ENCODE measurements at places on chromosomes 7 and 10.

GRCh38 chr7:54546081-54546985, 4.2 kb downstream of the VSTM2A start:
- no peak for DNase-seq

DNA sequence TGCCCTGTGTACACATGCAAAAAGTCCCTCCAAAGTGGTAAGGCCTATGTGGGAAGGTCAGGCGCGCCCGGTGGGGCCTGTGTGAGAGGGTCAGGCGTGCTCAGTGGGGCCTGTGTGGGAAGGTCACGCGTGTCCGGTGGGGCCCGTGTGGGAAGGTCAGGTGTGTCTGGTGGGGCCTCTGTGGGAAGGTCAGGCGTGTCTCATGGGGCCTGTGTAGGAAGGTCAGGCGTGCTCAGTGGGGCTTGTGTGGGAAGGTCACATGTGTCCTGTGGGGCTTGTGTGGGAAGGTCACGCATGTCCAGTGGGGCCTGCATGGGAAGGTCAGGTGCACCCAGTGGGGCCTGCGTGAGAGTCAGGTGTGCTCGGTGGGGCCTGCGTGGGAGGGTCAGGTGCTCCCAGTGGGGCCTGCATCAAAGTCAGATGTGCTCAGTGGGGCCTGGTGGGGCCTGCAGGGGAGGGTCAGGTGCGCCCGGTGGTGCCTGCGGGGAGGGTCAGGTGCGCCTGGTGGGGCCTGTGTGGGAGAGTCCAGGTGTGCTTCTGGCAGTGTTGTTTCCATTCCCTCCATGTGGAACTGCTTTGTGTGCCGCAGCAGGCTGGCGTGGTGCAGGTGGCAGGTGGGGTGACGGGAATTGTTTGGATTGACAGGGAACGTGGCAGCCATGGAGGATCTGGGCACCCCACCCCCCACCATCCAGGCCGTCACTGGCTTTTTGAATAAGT, 15.4 kb downstream of the LRRC27 start:
- DNase-seq = no peak

DNA sequence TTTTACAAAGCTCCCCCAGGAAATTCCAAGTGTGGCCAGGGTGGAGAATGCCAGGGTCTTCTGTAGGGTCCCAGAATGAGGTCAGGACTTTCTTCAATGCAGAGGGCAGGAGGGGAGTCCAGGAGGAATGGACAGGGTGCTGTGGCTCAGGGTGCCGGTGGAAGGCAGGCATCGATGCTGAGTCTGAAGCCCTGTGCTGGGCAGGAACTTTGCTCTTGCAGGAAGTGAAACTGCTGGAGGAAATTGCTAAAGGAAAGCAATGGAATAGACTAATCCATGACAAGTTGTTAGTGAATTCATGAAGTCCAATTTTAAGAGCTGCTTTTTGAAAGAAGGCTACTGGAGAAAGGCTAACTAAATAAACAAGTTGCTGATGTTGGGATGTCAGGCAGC, 14.8 kb downstream of the PTPRE start:
- DNase-seq = no peak

GRCh38 chr10:119337796-119338432, 130.5 kb downstream of the GRK5 start:
- no peak for DNase-seq

- no peak for DNase-seq
These were observed 64.2 kb downstream of the HDAC9 start for GRCh38 chr7:18559756-18560155.

GRCh38 chr7:18890134-18890533, 227.3 kb downstream of the TWIST1 start:
- no peak for DNase-seq

DNA sequence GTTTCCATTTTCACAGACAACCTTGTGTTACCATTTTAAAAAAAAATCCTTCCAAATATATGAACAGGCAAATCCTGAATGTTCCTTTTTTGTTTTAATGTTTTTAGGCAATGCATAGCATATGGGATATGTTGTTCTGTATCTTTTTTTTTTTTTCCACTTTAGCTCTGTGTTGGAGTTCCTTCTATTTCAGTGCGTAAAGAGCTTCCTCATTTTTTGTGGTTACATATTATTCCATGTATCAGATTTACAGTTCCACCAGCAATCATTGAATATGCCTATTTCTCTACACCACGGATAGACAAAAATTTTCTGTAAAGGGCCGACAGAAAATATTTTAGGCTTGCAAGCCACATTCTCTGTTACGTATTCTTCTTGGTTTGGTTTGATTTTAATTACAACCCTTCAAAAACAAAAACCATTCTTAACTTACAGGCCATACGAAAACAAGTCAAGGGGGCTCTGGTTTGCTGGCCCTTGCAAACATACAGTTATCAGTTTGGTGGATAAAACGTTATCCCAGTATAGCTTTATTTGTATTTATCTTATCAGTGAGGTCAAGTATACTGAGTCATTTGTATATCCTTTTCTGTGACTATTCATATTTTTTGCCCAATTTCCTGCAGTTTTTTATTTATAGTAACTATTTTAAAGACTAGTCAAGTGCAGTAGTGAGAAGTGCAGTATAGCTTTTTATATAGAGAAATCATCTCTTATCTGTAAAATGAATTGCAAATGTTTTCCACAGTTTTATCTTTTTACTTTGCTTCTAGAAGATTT, 55.7 kb downstream of the RALA start:
- DNase-seq = no peak

DNA sequence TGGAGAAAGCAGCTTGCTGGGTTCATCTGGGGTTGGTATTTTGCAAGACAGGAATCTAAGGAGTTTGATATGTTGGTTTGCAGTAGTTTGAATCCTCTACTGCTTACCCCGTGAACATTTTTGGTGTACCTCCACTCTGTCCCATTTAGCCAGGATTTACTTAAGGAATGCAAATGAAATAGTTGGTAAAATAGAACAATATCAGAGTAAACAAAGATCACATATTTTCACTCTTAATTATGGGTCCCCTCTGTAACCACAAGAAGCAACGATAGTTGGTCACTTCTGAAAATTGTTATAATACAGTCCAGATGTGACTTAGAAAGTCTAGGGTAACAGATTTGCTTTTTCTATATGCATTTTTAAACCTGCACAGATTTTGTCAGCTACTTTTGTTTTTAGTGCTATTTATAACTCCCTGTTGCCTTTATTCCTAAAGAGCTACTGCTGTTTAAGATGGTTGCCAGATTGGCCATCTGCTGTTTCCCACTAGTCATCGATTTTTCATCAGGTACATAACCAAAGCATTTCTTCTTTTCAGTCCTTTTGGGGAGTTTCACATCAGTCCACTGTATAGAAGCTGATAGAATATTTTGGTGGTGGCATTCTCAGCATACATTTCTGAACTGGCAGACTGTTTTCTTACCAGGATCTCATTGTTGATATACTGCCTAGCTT, 37.6 kb downstream of the MAPK8 start:
- DNase-seq = no peak

- no peak for DNase-seq
These were observed 230.4 kb upstream of the BMPER start for GRCh38 chr7:33674804-33675411.

DNA sequence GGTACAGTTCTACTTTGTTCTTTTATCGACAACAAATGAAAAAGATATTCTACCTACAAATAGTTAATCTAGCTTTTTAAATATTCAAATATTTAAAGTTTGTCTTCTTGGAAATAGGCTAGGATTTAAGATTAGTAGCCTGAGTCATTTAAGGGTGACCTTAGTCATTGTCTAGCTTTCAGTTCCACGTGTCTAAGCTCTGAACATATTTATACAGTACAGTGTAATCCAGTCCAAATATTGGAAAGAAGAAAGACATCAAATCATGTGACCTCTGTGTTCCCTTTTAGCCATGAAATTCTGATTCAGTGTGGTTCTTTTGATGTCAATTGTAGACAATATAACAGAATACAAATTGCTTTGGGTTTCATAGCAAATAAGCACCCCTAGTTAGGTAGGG, 121.1 kb downstream of the MALRD1 start:
- DNase-seq = no peak

- DNase-seq = no peak
These were observed 67.5 kb upstream of the COMTD1 start for GRCh38 chr10:75303045-75303777.

GRCh38 chr10:9898633-9899395, 1118.9 kb upstream of the CELF2 start:
- DNase-seq = no peak

DNA sequence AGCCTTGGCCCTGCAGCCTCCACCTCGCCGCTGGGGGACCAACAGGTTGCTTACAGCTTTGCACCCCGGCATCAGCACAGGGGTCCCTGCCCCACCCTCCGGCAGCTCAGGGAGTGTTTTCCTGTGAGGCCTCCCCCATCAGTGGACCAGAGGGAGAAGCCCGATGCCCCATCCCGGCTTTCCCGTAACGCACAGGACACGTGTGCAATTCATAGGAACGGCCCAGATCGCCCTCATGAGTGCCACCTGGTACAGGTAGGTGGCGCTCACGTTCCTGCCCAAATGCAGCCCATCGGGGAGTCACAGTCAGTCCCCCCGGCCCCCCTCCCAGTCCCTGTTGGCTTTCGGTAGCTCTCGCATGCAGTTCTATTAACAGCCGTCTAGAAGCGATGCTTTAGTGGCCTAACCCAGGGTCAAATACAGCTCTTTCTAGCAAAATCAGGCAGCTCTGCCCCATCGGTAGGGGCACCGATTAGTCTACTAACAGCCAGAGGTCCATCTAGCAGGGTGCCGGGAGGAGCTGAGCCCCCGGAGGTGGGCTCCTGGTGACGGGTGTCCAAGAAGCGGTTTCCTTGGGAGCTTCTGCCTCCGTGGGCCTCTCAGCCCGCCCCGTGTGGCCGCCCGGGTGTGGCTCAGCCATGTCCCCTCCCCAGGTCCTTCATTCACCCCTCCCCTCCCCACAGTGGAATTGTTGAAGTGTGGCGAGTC, 48.4 kb upstream of the GTF2IRD1 start:
- no peak for DNase-seq

- DNase-seq = no peak
These were observed 1.0 kb downstream of the TNS3 start for GRCh38 chr7:47580811-47581331.

- no peak for DNase-seq
These were observed 51.7 kb upstream of the RET start for GRCh38 chr10:43024942-43025700.

DNA sequence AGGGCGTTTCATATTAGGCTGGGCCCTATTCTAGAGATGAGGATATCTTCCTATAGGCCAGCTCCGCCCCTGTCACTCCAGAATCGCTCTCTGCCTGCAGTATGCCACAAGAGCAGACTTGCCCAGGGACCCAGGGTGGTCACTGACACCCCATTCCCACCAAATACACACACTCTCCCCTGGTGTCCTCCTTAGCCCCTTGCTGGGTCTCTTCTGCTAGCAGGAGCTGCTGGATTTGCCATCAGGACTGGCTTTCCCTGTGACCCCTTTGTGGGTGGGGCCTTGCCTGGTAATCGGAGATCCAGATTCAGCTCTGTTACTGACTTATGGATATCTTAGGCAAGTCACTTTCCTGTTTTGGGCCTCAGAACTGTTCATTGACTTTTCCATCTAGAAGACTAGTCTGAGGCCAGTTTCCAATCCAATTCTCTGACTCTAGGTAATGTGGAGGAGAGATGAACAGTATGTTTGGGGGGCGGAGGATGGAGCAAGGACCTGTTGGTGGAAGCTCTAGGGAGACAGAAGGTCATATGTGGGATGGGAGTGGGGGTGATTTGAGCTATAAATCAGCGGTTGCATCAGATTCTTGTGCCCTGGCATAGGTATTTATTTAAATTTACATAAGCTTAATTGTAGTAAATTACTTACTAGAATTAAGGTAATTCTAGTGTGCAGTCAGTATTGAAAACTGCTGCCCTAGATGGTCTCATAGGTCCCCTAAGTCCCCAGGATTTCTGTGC, 1.6 kb downstream of the TSPAN15 start:
- no peak for DNase-seq

GRCh38 chr7:5237286-5237685, 45.5 kb upstream of the SLC29A4 start:
- DNase-seq = peak; percentile 74

DNA sequence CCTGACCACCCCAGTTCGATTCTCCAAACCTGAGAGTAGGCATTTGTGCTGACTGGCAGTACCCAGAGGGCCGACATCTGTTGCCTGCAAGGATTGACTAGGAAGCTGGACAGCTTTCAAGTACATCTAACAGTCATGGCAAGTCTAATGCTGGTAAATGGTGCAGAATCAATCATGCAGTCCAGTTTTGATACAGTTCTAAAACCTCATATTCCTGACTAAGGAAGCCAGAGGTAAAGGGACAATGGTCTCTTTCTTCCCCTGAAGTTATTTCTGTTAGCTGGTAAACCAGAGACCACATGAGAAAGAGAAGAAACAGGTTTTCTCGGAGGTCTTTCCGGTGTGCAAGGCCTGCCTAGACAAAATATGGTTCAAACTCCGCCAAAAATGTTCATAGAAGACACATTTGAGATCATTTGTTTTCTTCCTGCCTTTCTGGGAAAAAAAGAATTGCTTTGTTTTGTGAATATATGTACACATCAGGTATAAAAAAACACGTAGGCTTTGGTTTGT, 97.1 kb downstream of the WDR37 start:
- no peak for DNase-seq

DNA sequence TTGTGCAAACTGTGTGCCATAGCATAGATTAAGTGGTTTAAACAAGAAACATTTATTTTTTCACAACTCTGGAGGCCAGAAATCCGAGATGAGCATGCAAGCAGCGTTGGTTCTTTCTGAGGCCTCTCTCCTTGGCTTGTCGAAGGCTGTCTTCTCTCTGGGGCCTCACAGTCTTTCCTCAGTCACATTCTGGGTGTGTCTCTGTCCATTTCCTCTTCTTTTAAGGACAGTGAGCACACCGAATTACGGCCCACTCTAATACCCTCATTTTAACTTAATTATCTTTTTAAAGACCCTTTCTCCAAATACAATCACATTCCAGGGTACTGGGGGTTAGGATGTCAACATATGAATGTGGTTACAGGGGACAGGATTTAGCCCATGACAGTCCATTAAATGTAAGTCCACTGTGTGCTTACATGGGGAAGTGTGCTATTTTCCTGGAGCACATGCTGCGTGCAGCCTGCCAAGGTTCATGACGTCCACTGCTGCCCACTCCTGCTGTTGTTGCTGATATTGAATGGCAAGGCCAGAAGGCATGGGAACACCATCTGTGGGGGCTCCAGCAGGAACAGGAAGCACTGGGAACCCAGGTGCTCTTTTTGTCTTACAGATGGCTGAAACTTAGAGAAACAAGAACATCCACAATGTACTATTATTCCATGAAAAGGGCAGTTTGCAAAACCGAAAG, 365.5 kb downstream of the GALNT17 start:
- DNase-seq = no peak

DNA sequence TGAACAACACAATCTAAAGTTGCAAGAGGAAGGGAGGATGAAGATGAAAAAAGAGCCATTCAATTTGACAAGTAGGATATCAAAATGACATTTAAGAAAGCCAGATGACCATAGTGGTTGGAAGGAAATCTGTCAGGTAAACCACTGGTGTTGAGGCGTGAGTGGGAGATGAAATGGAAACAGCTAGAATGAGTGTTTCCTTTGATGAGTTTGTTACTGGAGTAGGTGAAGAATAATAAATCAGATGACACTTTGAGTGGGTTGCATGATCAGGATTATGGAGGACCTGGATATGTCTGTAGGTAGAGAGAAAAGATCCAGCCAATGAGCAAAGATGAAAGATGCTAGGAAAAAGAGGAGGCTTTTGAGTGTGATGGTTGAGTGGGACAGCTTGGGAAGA, 33.1 kb downstream of the AKR1B1 start:
- DNase-seq = no peak

GRCh38 chr10:78214955-78215354, 181.3 kb downstream of the RPS24 start:
- DNase-seq = no peak

Measured in putamen (tissue), 1 donor.